ENCODE measurements at places on chromosomes 5 and 9.

DNA sequence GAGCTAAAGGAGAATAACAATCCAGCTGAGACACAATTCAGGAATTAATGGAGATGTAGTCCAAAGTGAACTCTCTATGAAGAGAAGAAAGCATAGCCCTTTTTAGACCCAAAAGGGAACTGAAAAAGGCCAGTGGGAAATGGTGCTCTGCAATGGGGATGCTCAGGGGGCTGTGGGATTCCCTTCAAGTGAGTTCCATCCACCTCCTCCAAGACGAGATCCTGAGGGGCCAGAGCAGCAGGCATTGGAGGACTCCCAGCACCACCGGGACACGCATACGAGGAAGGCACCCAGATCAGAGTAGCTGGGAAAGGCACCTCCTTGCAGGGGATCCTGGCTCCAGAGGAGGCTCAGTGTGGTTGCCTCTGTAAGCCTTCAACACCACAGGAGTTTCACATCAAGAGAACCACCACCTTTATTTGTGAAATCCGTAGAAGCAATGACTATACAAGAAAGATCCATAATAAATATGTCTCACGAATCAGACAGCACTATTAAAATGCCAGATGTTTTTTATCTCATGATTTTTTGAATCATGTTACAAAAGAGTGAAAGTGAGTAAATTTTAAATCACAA lies 288.2 kb downstream of the MED10 start:
- DNase-seq = no peak

DNA sequence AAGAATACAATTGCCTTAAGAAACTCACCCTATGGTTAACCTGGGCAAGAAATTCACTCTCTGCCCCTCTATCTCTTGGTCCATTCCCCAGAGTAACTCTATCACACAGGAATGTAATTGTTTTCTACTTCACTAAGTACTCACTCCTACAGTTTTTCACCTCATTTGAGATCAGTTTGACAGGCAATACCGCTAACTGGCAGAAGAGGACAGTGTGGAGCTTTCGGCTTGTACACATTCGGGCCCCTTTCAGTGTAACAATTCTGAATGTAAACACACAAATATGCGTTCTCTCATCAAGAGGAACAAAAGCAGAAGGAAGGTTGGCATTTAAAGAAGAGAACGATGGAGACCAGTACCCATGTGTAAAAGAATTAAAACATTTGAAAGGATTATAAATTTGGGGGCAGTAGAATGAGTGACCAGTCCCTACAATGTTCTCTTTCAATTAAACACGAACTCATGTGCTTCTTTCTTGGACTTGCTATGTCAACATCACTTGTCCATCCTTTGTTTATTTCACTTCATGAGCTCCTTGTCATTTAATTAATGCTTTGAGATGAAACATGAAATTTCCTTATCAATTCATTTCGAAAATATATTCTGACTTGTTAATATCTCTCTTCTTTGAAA lies 188.5 kb upstream of the GRAMD2B start:
- peak; percentile 14 for DNase-seq

- DNase-seq = no peak
Measured at GRCh38 chr9:128913995-128914772, 6.6 kb upstream of the PHYHD1 start.

DNA sequence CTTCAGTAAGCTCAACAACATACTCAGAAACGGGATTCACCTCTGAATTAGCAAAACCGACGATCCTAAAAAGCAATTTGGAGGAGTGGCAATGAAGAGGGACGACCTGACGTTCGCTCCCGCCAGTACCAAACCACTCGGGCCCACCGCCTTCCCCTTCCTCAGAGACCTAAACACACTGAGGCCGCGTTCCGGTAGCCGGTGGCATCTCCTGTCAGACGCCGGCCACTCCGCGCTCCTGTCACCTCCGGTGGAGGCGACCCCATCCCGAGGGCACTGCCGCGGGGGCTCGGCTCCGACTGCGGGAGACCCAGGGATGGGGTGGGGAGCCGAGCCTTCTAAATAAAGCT lies 617 bp downstream of the PPP6C start:
- DNase-seq = no peak

DNA sequence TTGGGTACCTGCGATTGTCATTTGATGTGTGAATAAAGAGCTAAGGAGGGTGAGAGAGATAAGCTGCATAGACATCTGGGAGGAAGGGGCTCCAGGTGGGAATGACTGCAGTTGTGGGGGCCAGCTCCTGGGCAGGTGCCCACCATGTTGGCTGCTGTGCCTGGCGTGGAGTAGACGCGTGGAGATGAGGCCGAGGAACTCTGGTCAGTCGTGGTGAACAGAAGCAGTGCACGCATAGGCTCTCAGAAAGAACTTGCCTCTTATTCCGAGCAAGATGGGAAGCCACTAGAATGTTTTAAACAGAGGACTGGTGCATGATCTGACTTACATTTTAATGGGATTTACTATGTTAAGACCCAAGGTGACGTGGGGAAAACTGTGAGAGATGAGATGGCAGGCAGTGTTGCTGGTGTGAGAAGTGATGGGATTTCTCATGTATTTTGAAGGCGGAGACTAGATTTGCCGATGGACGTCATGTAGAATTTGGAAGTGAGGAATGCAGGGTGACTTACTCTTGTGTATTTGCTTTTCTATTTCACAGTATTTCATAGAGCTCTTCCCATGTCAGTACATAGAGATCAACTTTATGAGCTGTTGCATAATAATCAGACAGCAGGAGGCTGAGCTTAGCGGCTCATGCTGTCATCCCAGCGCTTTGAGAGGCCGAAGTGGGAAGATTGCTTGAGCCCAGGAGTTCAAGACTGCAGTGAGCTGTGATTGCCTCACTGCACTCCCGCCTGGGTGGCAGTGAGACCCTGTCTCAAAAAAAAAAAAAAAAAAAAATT lies 71.1 kb downstream of the EHMT1 start:
- DNase-seq = no peak

- DNase-seq = no peak
Measured at GRCh38 chr5:38197118-38197517, 61.2 kb upstream of the EGFLAM start.

DNA sequence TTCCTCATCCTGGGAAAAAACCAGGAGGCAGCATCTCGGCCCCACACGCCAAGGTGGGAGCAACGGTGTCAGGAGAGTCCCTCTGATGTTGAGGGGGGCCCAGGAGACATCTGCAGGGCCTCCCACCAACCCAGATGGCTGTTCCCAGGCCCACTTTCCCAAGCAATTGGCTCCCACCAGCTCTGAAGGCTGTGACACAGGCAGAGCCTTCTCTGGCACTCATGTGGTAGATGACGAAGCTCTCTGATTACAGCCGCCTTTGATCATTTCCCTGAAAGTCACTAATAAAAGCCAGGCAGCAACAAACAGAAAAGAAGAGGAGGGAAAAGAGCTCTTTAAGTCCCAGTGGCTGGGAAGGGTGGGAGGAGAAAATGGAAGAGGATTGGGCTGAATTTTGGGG lies 226.5 kb downstream of the CDK5RAP2 start:
- no peak for DNase-seq

DNA sequence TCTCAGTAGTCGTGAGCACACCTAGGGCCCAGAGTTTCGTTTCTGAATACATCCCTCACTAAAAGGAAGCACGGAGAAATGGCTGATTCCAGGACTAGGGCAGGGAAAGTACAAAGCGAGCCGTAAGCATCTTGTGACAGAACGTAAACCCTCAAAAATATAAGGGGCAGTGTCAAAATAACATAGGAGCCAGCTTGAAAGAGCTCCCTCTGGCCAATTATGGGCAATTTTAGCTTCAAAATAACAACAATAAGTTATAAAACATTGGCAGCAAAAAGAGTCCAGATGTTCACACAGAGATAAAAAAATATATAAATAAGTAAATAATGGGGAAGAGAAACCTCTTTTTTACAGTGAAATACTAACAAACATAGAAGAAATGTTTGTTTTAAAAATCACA lies 18.5 kb upstream of the GLIS3 start:
- DNase-seq = no peak

DNA sequence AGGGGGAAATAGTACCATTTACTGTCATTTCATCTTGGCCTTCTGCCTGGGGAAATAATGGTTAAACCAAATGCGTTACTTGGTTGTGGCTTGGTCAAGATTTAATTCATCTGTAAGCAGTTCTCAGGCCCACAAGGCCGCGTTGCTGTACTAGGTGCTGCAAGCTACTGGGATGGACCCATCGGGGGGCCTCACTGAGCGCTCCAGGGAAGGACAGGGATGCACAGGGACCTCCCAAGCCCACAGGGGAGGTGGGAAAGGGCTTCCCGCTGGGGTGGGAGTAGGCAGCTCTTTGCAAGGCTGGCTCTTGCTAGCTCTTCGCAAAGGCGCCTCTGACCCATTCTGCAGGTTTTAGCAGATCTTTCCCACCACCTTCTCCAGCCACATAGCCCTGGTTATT lies 8.0 kb downstream of the GFPT2 start:
- no peak for DNase-seq

GRCh38 chr5:168827636-168828035 lies 248.5 kb upstream of the PANK3 start:
- no peak for DNase-seq

DNA sequence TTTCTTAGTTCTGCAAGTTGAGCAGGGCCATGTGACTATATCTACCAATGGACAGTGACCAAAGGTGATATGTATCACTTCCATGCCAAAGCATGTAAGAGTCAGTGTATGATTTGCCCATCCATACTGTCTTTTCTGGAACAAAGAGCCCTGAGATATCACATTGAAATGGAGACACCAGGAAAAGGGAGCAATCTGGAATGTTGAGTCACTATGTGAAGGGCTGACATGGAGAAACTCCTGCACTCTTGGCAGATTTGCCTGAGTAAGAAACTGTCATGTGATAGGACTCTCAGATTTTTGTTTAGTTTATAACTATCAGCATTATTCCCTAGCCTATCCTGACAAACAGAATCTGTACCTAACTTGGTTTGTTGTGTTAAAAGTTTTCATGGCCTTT lies 29.8 kb upstream of the TMEM161B start:
- peak; percentile 10 for DNase-seq

DNA sequence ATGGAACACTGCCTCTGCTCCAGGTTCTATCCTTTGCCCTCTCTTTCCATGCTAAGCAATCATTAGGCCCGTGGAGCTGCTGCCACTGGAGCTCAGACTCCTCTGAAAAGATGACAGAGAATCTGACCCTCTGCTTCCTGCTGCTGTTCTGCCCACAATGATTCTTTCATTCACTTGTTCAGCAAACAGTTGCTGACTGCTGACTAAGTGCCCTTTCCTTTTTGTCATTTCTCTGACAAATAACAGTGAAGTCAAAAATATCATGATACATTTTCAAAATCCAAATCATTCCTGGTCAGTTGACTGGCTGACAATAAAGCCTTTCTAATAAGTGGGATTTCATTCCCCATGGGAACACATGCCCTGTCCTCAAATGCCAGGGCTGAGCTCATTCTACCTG lies 110.1 kb downstream of the SIL1 start:
- DNase-seq = no peak
